ENCODE measurements at places on chromosomes 7 and 10.

DNA sequence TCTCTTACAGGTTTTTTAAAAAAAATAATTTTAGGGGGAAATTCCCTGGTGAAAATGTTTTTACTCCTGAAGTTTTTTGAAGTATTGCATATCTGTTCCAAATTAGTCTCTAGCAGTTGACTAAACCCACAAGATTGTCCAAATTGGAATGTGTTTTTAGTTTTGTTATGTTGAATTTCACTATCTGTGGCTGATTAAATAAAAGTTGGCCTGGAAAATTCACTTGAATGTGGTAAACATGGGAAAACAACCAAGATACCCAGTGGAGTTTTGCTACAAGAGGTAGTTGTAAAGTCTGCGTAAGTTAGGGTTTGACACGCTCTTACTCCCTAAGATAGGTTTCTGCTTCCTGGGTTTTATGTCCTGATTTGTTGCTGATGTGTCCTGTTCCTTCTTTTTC is 3.3 kb downstream of the TSGA13 start:
- no peak for DNase-seq

- no peak for DNase-seq
Observed at GRCh38 chr7:1364906-1365570, 94.2 kb downstream of the MICALL2 start.

DNA sequence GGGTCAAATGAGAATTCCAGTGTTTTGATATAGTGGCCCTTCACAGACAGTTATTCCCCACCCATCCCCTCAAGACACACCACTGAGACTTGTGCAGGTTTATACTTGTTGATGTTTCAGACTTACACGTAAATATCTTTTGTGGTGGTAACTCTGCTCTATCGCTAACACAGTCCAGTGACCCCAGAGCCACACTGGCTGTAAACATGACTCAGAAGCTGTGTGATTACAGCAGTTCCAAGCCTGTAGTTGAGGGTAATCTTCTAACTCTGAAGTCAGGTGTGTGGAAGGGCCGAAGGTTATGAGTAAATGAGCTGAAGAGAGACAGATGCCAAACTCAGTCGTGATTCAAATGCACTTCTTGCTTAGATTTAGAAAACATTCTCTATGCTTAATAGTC is 19.4 kb downstream of the NOBOX start:
- no peak for DNase-seq

- no peak for DNase-seq
Observed at GRCh38 chr7:116782177-116782711, 80.1 kb upstream of the CAPZA2 start.

DNA sequence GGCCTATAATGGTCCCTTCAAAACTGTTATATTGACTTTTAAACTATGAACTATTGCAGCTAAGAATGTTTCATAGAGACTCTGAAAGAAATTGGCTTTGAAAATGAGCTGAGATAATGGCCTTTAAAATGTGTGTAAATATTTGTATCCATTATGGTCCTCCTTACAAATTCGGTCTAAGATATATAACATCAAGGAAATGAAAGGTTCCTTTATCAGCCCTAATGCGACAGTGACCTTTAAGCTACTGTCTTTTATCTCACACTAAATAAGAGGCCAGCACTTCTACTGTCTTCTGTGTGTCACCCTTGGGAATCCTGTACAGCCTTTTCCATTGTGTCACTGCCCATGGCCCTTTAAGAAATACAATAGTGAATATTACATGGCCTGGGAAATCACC is 19.5 kb downstream of the COL28A1 start:
- DNase-seq = no peak

- no peak for DNase-seq
Observed at GRCh38 chr7:139294241-139294640, 46.9 kb upstream of the FMC1 start.

GRCh38 chr10:45353186-45353585 is 20.8 kb upstream of the ALOX5 start:
- no peak for DNase-seq

DNA sequence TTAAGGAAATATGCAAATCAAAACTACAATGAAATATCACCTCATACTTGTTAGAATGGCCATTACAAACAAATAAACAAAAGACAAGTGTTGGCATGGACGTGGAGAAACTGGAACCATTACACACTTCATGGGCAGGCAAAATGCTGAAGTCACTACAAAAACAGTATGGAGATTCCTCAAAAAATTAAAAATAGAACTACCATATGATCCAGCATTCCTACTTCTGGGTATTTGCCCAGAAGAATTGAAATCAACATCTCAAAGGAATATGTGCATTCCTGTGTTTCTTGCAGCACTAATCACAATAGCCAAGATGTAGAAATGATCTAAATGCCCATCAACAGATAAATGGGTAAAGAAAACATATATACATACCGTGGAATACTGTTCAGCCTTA is 83.6 kb downstream of the NRCAM start:
- DNase-seq = no peak

DNA sequence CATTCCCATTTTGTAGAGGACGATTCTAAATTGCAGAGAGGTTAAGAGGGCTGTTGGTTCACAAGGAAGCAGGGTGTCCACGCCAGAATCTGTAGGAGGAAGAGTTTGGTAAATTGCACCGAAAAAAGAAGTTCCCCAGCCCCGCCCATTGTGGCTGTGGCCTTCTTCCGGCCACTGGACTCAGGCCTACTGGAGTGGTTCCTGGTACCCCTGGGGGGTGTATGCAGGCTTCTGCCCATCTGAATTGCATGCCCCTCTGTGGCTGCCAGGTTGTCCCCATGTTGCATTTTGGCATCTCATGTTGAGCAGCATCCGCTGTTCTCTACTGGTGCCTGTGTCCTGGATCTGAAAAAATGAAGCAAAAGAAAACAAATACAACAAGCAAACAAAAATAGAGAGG is 234.2 kb downstream of the WDR11 start:
- DNase-seq = no peak

DNA sequence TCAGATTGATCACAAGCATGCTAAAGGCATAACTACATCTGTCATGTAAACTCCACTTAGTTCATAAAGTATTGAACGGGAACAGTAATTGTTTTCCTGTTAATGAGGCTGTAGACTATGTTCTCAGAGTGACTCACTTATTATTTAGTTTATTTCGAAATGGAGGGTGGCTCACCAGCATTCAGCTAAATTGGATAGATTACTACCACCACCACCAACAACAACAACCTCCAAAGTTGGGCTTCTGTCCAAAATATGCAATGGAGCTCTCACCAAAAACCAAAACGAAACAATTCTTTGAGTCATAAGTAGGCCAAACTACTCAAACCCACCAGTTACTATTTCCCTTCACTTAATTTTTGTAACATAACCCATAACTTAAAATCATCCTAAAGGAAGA is 127.9 kb upstream of the NRBF2 start:
- DNase-seq = no peak

DNA sequence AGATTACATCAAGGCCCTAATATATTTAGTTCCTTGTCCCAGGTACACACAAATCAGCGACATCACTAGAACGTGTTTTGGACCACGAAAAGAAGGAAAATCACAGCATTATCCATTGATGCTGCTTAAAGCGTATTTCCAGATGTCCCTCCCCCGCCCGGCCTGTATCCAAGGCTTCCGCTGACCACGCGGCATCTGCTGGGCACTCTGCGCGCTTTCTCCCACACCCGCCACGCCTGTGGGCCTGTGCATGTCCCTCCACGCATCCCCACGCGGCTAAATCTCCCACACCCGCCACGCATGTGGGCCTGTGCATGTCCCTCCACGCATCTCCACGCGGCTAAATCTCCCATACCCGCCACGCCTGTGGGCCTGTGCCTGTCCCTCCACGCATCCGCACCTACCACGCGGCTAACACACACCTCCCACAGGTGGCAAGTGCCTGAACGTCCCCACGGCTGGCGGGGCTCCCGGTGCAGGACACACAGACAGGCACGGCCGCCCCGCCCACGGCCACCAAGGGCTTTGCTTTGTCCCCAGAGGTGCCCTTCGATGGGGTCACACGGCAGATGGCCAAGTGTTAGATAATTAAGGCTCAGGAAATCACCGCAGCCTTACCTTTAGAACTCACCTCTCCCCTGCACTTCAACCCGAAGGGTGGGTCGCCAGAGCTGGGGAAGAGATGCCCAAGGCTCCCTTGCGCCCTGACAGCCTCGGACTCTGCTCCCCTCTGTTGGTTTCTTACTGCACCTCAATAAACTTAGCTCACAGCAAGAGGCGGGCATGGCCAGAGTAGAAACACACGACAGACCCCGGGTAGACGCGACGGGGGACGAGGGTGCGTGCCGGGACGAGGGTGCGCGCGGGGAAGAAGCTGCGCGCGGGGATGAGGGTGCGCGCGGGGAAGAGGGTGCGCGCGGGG is 49.5 kb downstream of the DIP2C start:
- no peak for DNase-seq

DNA sequence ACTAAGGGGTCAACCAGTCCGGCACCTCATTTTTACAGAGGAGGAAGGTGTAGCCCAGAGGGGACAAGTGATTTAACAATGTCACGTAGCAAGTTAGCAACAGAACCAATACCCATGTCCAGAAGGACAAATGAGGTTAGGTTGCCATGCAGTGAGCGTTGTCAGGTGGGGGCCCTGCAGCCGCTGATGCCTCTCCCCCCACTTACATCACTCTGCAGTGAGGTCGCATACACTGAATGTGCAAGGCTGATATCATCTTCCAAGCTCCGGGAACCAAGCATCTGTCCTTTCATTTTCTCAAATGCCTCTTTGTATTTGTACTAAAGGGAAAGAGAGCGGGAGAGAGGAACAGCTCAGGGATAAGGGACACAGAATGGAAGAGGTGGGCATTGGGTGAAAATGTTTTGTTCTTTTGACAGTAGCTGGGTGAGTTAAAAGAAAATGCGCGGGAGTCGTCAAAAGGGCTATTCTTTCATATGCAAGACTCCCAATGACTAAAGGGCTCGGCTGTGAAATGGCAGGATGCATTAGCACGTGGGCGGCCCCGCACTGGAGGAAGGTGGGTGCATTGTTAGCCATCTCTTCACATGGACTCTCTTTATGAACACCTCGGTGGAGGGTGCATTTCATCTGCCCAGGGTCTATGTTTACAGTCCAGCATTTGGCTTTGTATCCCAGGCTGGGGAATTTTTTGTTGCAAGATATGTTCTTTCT is 49.7 kb downstream of the NRAP start:
- no peak for DNase-seq

DNA sequence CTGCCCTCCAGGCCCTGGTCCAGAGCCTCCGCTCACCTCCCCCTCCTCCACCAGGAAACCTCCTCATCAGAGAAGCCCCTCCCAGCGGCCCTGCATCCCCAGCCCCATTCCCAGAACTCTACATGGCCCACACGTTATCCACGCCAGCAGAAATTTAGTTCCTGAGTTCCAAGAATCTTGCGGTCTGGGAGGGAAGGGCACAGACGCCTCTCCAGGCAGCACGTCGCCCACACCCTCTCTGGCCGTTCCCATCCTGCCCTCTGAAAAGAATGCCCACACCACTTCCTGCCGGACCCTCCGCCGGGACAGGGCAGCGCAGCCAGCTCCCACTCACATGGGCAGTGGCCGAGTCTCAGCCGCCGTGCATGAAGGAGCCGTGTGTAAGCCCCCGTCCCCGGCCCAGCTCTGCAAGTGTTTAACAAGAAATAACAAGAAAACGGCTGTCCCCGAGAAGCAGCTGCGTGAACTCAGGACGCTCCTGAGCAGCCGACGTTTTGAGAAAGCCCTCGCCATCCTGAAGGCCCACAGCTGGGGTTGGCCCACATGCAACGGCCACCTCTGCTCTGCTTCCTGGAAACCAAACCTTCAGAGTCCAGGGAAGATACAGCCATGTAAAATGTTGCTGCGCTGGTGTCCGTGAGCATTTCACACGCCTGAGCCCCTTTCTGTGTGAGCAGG is 17.4 kb downstream of the ADGRA1 start:
- no peak for DNase-seq

DNA sequence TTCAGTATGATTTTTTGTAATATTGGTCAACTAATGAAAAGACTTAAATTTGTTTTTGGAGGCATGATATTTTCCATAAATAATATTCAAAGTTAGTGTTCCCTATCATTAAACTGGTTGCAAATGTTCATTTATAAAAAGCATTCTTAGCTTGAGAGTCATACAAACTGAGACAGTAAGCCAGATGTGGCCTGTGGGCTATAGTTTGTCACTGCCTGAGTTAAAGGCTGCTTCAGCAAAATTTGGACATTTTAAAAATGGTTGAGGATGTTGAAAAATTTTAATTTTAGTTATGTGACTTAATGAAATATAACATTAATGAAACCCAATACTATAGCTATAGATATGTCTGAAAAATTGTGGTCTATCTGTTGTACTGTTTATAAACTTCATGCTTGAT is 180.2 kb upstream of the CACNA2D1 start:
- DNase-seq = no peak

DNA sequence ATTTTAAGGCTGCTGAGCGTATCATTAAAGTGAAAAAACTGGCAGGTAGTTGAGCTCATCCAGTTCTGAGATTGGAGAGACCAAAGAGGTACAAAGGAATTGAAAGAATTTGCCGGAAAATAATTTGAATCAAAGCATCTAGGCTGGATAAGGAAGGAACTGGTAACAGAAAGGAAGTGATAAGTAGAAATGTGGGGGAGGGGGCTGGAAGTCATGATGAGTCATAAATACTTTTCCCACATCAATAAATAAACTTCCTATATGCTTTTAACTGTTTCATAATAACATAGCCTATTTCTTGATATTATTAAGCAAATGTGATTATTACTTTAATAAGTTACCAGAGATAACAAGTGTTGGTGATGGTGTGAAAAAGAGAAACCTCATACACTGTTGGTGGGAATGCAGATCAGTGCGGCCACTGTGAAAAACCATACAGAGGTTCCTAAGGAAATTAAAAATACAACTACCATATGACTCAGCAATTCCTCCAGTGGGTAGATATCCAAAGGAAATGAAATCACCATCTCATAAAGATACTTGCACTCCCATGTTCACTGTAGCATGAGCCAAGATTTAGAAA is 27.0 kb downstream of the ZNF438 start:
- DNase-seq = no peak

- DNase-seq = no peak
Observed at GRCh38 chr7:73340514-73340913, 12.6 kb downstream of the FKBP6 start.

- DNase-seq = no peak
Observed at GRCh38 chr7:134835463-134835823, 56.0 kb downstream of the CALD1 start.

DNA sequence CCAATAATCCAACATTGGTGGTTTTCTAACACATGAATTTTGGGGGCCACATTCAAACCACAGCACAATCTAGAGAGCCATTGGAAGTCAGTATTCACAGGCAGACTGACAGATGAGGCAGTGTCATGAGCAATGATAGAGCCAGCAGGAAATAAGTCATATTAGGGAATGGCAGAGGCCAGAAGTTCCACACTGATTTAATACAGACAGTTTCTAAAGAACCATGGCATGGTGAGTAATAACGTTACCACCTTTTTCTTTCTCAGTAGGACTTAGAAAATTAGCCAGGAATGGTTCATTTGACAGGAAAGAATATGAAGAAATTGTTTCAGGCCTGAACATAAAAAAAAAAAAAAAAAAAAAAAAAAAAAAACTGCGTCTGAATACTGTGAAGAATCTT is 210.3 kb downstream of the GPAM start:
- DNase-seq = no peak
